H1 (cell line): ENCODE measurements at places on chromosomes 7 and 10. TPM values are rescaled to one million over a fixed set of nuclear protein-coding genes. Genes with fewer than 3 reads are reported as not detected.

The FAM237B gene
- not detected in 2 replicates for total RNA-seq

The FZD8 gene
- 7.1 and 8.6 TPM in 2 replicates for total RNA-seq

The TRIM74 gene
- total RNA-seq, result 0.52 TPM in 1 of 2 replicates, not detected in the other

The C10orf90 gene
- not detected in 2 replicates for total RNA-seq

DNA sequence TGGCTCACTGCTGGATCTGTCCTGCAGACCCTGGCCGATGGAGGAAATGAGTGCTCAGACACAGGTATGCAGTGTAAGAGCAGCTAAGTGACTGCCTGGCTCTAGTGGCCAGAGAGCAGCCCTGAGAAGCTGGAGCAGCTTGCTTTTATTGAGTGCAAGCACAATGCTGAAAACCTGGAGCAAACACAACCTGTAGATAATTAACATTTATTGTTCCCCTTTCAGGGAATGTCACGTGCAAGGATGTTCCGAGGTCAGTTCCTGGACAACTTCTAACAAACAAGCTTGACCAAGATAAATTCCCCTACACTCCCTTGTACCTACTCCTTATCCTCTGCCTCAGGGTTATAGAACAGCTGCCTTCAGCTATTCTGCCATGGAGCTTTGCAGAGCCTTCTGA is 31.3 kb downstream of the DDC start:
- H3K4me3 ChIP-seq, result no peak overlapping the region
- H3K27me3 ChIP-seq, result no peaks in the 10 kb centered on the region
- H3K4me1 ChIP-seq, result peaks cover 3% of the 10 kb centered on the region; the same call in 1 of the 2 replicates
- H3K36me3 ChIP-seq, result no peaks in the 10 kb centered on the region

DNA sequence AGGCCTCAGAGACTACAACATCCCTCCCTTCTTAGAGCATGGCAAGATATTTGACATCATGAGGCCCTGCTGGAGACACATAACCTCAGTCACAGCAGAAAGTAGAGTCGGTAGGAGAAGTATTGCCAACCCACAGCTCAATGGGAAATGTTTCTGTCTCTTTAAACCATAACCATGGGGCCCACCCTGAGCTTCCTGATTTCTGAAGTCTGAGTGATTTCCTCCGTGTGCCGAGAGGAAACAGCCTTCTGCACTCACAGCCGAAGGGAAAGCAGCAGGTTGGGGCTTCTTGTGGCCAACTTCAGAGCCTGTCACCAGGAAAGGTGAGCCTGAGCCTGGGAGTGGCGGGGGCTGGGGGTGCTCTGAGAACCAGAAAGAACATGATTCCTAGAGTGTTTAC is at the start of gene GIMAP1:
Gene GIMAP1, plus strand, starts transcription at position 246 of the 400 bp plus-strand sequence. CDS start 2,435 bp downstream, outside the sequence.
- H3K36me3 ChIP-seq, result no peaks in the 10 kb centered on the region
- no peak within 1 kb of the TSS for H3K27ac ChIP-seq
- no peaks in the 10 kb centered on the region for H3K4me1 ChIP-seq
- no peaks in the 10 kb centered on the region for H3K27me3 ChIP-seq
- no peak for DNase-seq
- no peak within 1 kb of the TSS for H3K4me3 ChIP-seq

DNA sequence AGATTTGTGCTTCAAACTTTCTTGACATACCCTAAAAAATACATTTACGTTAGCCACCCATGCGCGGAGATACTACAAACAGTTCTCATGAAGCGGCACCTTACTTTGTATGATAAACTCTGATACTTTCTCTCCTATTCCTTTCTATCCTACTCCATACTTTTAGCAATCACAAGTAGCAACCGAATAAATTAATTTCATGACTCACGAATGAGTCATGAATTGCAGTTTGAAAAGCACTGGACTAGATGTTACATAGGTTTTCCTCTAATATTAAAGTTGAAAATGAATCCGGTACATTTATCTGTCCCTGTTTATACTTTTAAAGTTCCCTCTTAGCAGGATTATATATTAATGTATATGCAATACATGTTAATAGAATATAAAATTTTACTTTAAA is 67.6 kb downstream of the CUBN start:
- no peak overlapping the region for H3K4me3 ChIP-seq
- H3K27ac ChIP-seq, result no peak overlapping the region
- H3K4me1 ChIP-seq, result no peaks in the 10 kb centered on the region
- H3K27me3 ChIP-seq, result no peaks in the 10 kb centered on the region
- DNase-seq, result no peak

DNA sequence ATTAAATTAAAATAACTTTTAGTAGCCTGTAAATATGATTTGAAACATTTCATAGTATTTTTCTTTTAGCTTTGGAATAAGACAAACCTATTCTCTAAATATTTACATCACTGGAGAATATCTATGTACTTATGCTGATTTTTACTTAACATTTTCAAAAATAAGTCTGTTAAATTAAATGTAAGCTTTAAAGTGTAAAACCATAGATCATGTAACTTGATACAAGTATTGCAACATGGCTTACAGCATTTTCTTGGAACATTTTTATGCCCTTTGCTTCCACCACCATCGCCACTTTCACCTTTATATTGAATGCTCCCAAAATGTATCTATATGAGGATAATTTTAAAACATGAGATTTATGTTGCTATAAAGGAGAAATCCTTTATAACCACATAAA is 427.1 kb downstream of the GFRA1 start:
- no peaks in the 10 kb centered on the region for H3K4me1 ChIP-seq
- DNase-seq, result no peak
- H3K27me3 ChIP-seq, result no peaks in the 10 kb centered on the region
- H3K36me3 ChIP-seq, result no peaks in the 10 kb centered on the region
- H3K27ac ChIP-seq, result no peak overlapping the region
- no peak overlapping the region for H3K4me3 ChIP-seq

DNA sequence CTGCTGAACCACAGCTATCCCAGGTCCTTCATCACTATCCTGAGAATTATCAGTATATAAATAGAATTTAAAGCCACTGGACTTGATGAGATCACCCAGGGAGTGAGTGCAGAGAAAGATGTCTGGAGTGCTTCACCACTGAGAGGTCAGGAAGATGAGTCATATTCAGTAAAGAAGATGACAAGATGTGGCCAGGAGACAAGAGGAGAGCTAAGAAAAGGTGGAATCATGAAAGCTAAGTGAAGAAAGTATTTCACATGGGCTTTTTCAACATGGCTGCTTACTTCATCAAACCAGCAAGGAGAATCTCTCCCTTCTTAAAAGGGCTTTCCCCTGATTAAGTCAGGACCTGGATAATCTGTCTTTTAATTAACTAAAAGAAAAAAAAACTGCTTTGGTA is 9.1 kb upstream of the PRKAR2B start:
- H3K27ac ChIP-seq, result no peak overlapping the region
- no peak for DNase-seq
- H3K27me3 ChIP-seq, result no peaks in the 10 kb centered on the region
- H3K4me1 ChIP-seq, result no peaks in the 10 kb centered on the region
- H3K4me3 ChIP-seq, result no peak overlapping the region

GRCh38 chr10:91238191-91238590 is 17.7 kb downstream of the PCGF5 start:
- H3K4me1 ChIP-seq, result peaks cover 2% of the 10 kb centered on the region
- no peak for DNase-seq
- H3K36me3 ChIP-seq, result no peaks in the 10 kb centered on the region
- H3K27me3 ChIP-seq, result peaks cover 27% of the 10 kb centered on the region
- H3K4me3 ChIP-seq, result no peak overlapping the region
- H3K27ac ChIP-seq, result no peak overlapping the region

DNA sequence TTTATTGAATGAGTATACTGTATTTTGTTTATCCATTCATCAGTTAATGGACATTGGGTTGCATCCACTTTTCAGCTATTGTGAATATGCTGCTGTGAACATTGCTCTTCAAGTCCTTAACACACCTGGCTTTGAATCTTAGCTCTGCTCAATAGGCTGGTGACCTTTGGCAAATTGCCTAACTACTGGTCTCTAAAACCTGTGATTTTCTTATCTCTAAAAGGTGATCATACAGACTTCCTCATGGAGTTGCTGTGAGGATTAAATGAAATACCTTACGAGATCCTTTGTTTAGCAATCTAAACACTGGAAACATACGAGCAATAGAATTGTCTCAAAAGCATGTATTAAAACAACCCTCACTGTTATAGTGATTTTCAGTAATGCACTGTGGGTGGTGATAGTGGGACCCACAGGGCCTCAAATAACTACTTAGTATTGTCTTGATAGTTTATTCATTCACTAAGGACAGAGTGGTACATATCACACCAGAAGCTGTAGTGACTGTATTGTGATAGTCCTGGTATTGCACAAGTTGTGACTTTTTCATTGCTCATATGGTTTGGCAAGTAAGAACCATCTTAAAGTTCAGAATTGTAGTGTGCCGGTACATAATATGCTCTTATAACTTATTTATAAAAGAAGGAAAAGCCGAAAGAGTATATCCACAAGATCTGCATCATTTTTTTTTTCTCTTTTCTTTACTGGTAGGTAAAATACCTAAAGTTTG is 257.6 kb downstream of the EXOC4 start:
- no peak for DNase-seq
- no peaks in the 10 kb centered on the region for H3K36me3 ChIP-seq
- no peak overlapping the region for H3K27ac ChIP-seq
- no peak overlapping the region for H3K4me3 ChIP-seq
- H3K27me3 ChIP-seq, result no peaks in the 10 kb centered on the region

- H3K27ac ChIP-seq, result no peak overlapping the region
- no peak overlapping the region for H3K4me3 ChIP-seq
- no peaks in the 10 kb centered on the region for H3K4me1 ChIP-seq
- H3K27me3 ChIP-seq, result no peaks in the 10 kb centered on the region
- DNase-seq, result no peak
Observed at GRCh38 chr10:6072215-6072934, 10.2 kb upstream of the IL2RA start.

- H3K4me1 ChIP-seq, result peaks cover 14% of the 10 kb centered on the region
- no peaks in the 10 kb centered on the region for H3K36me3 ChIP-seq
- H3K27ac ChIP-seq, result no peak overlapping the region
- H3K27me3 ChIP-seq, result peaks cover 21% of the 10 kb centered on the region
Observed at GRCh38 chr10:78875932-78876331, 192.8 kb upstream of the ZMIZ1 start.

- no peak overlapping the region for H3K4me3 ChIP-seq
- no peaks in the 10 kb centered on the region for H3K36me3 ChIP-seq
- no peak overlapping the region for H3K27ac ChIP-seq
Observed at GRCh38 chr7:81600608-81601007, 169.2 kb downstream of the HGF start.

GRCh38 chr7:70520611-70521010 is 611.3 kb upstream of the GALNT17 start:
- H3K27me3 ChIP-seq, result no peaks in the 10 kb centered on the region
- DNase-seq, result no peak
- no peak overlapping the region for H3K4me3 ChIP-seq
- H3K4me1 ChIP-seq, result no peaks in the 10 kb centered on the region

- H3K4me1 ChIP-seq, result no peaks in the 10 kb centered on the region
- no peak overlapping the region for H3K4me3 ChIP-seq
- H3K27me3 ChIP-seq, result no peaks in the 10 kb centered on the region
- DNase-seq, result no peak
- H3K27ac ChIP-seq, result no peak overlapping the region
- no peaks in the 10 kb centered on the region for H3K36me3 ChIP-seq
Observed at GRCh38 chr7:8119262-8119661, 142.7 kb downstream of the ICA1 start.

DNA sequence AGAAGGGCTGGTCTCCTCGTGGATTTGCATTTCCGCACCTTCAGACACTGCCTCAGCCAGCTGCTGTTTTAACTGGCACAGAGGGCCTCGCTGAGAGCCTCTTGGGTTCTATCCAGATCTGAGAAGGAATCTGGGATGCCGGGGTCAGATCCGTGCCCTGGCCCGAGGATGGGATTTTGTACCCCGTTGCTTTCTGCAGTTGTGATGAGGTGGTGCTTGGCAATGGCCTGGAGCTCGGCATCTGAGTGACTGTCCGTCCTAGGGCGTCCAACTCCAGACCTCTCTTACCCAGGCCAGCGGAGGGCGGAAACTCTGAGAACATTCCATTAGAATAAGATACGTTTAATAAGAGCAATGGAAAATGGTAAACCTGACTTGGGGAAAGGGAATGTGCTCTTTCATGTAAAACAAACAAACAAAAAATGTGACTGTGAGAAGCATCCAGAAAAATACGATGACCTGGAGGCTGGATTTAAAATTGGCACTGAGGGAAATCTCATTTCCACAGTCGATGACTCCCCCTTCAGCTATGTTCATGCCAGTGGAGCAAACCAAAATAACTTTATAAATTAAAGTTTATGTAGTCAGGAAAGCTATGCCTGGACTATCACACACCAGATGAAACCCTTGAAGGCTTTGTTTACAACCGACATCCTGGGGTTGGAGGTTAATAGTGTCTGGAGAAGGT is 39.6 kb downstream of the GRK5 start:
- peaks cover 5% of the 10 kb centered on the region for H3K4me1 ChIP-seq
- H3K4me3 ChIP-seq, result no peak overlapping the region
- H3K36me3 ChIP-seq, result no peaks in the 10 kb centered on the region; the same call in 1 of the 2 replicates
- H3K27ac ChIP-seq, result no peak overlapping the region

- no peaks in the 10 kb centered on the region; the same call in 1 of the 2 replicates for H3K4me1 ChIP-seq
- no peaks in the 10 kb centered on the region for H3K36me3 ChIP-seq
- no peak overlapping the region for H3K4me3 ChIP-seq
- H3K27me3 ChIP-seq, result peaks cover 9% of the 10 kb centered on the region
Observed at GRCh38 chr7:154916381-154916780, 86.5 kb downstream of the PAXIP1 start.

- no peak for DNase-seq
- no peak overlapping the region for H3K4me3 ChIP-seq
- no peaks in the 10 kb centered on the region for H3K4me1 ChIP-seq
- no peaks in the 10 kb centered on the region for H3K27me3 ChIP-seq
Observed at GRCh38 chr10:62384447-62385081, 10.4 kb downstream of the ZNF365 start.
